Kidney glomerular epithelial cell (primary cell): ENCODE measurements at places on chromosomes 6 and 20.

DNA sequence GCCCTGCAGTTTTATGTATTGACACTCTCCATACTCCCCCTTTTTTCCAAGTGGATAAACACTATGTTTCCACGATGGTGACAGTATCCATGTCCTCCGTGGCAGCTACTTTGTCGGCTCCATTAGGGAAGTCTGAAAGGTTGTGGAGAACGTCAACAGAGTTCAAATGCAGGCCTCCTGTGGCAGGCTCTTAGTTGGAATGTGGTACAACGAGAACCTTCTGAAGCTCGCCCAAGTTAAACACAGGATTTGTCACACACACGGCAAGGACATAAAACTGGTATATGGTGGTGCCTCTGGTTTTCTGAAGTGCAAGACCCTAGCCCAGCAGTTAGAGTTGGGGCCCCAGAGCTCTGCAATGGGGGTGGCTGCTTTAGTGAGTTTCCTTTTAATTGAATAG is 187.0 kb upstream of the TAB2 start:
- no peak for DNase-seq

GRCh38 chr20:13638162-13638495 is 603 bp downstream of the TASP1 start:
- DNase-seq = peak; percentile 52

GRCh38 chr6:20455251-20455940 is 53.7 kb downstream of the E2F3 start:
- DNase-seq = no peak

- no peak for DNase-seq
These were observed 662 bp downstream of the ENTPD6 start for GRCh38 chr20:25195962-25196785.

GRCh38 chr20:24942679-24943078 is 6.4 kb upstream of the CST7 start:
- DNase-seq = no peak
